ENCODE measurements at places on chromosomes 6 and 20.

GRCh38 chr6:8325743-8326142, 109.6 kb downstream of the SLC35B3 start:
- no peak for DNase-seq

- DNase-seq, result no peak
Measured at GRCh38 chr6:549906-550305, 107.0 kb downstream of the HUS1B start.

- DNase-seq, result no peak
Measured at GRCh38 chr6:85751374-85752055, 108.8 kb upstream of the SYNCRIP start.

DNA sequence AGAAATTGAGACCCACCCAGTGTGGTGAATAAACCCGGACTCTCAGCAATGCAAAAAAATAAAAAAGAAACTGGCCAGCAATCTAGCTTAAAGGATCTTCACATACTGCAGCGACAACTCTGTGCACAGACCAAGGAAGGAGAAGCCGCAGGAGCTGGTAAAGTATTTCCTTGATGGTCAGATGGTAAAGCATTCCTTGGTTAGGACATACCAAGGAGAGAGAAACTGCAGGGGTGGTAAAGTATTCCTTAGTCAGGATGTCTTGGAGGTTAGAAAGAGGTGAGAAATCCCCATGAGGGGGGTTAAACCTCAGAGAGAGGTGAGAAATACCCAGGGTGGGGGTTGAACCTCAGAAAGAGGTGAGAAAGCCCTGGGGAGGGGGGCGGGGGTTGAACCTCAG, 86.8 kb downstream of the PLG start:
- no peak for DNase-seq

DNA sequence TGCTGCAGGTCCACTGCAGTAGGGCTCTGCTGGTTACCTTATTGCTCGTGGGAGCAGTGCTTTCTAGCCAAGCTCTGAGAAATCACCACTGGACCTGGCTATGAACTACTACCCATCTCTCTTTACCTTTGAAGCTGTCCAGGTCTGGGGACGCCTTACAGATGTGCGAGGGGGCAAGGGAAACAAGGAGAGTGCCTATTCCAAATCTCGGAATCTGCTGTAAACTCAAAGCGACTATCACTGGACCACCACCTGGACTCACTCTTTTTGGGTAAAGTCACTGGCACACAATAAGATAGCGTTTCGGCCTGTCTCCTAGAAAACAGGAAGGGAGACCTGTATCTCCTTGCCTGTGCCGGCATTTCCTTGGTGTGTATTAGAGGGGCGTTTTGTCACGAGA, 5.3 kb downstream of the NRN1 start:
- DNase-seq, result no peak

DNA sequence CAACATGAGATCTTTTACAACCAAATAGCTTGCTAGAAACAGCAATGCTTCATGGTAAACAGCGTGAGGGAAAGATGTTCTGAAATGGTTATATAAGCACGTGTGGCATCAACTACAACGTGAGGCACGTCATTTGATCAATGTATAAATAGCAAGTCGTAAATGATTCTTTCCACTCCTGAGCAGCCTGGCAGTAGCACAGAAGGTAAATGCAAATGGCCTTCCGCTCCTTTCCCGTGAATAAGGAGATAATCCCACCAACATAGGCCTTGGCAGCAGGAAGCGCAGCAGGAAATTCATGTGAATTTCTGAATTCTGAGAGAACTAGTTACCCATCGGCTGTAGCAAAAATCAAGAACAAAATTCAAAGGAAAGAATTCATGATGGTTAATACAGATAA, 17.0 kb downstream of the RPS6KA2 start:
- no peak for DNase-seq

GRCh38 chr20:63733117-63733516, 3.3 kb upstream of the LIME1 start:
- no peak for DNase-seq

Data from heart left ventricle (tissue), 16 donors.